Right atrium auricular region (tissue), 2 donors: ENCODE measurements at places on chromosomes 11 and 22. TPM values are rescaled to one million over a fixed set of nuclear protein-coding genes. Genes with fewer than 3 reads are reported as not detected.

DNA sequence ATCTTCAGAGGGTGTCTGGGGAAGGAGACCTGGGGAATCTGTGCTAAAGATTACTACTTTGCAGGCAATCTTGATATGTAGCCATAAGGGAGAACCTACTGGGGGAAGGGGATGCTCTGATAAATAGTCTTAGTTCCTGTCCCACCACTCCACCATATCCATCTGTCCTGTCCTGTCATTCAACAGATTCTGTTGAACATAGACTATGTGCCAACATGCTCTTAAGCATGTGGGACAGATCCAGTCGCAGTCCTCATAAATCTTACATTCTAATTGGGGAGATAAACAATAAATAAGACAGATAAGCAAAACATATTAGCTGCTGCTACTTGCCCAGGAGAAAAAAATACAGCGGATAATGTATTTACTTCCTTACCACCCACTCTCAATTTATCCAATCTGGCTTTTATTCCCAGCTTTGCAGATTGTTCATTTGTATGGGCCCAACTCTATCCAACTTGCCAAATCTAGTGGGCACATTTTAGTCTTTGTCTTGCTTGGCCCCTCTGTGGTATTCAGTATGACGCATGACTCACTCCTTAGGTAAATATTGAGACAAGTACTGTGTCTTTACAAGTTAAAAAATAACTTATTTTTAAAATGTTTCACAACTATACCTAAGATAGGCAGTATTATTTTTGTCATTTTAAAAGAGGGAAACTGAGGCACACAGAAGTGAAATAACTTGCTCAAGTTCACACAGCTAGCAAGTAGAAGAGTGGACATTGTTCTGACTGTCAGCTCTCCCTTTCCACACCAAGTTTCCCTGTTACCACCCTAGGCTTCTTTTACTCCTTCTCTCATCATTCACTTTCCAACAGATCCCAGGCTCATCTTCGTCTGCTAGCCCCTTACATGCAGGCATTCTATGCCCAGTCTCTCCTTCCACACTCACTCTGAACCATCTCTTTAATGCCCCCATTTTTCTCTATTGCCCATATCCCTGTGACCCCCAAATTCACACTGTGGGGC lies 133.6 kb upstream of the SESN3 start:
- no peaks in the 10 kb centered on the region for H3K27me3 ChIP-seq
- no peaks in the 10 kb centered on the region for H3K4me1 ChIP-seq
- H3K36me3 ChIP-seq, result no peaks in the 10 kb centered on the region
- no peak overlapping the region for H3K4me3 ChIP-seq

DNA sequence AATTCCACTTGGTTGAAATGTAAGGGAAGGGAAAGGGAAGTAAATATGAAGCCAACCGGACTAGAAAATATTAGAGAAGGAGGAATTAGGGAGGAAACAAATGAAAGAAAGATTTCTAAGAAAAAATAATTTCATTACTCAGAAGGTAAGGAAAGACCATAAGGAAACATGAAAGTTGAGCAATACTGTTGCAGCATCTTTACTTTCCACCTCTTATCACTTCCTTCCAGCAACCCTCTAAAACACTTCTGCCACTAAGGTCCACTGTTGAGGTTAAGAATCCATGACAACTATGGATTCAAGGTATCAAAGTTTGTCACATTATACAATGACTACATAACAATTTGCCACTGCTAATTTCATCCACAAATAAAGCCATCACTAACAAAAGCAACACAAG lies 308.6 kb downstream of the DLG2 start:
- H3K4me3 ChIP-seq, result no peak overlapping the region
- no peak for DNase-seq
- no peak overlapping the region for H3K27ac ChIP-seq
- H3K27me3 ChIP-seq, result no peaks in the 10 kb centered on the region
- H3K4me1 ChIP-seq, result no peaks in the 10 kb centered on the region
- no peaks in the 10 kb centered on the region for H3K36me3 ChIP-seq

DNA sequence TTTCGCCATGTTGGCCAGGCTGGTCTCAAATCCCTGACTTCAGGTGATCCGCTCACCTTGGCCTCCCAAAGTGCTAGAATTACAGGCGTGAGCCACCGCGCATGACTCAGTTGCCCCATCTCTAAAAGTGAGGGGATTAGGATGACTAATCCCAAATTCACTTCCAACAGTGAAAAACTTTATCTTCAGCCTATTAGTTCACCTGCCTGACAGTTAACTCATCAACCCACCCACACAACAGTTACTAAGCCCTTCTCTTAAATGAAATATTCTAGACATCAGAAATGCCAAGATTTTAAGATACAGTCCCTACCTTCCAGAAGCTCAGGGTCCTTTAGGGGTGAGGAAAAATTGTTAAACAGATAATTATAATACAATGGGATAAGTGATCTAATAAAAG lies 2.0 kb upstream of the ANKRD42 start:
- no peak for DNase-seq
- H3K27me3 ChIP-seq, result no peaks in the 10 kb centered on the region
- no peak overlapping the region for H3K27ac ChIP-seq

- DNase-seq, result no peak
- H3K27me3 ChIP-seq, result no peaks in the 10 kb centered on the region
- H3K27ac ChIP-seq, result no peak overlapping the region
- no peaks in the 10 kb centered on the region for H3K4me1 ChIP-seq
Observed at GRCh38 chr11:17217401-17217800, 9.6 kb upstream of the PIK3C2A start.

- peaks cover 3% of the 10 kb centered on the region for H3K36me3 ChIP-seq
- peaks cover 64% of the 10 kb centered on the region for H3K4me1 ChIP-seq
- H3K4me3 ChIP-seq, result no peak overlapping the region
- H3K27ac ChIP-seq, result peak overlapping the region; percentile 2
Observed at GRCh38 chr11:44770401-44770800, 43.6 kb downstream of the TSPAN18 start.

DNA sequence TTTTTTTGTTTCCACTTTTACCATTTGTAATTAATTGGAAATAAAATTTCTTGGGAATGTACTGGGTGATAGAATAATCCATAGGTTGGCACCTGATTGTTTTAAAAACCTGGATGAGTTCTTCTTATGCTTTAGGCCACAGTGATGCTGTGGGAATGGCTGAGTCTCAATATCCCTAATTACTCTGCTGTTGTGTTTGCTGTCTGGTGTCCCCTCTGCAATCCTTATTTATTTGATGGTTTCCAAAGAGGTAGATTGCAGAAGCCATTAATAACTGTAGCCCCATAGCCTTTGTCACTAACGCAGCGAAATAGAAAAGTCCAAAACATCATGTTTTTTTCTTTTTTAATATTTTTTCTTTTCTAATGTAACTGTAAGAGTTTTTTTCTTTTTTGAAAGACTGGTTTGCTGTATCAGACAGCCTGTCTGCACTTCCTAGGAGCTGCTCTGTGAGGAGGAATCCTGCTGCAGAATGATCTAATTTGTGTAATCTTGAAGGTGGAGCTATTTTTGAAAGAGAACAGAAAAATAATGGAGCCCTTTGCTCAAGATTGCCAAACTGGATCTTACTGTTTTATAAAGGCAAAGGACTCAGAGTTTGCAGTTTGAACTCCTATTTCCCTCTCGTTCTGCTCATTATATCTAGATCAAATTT lies 14.9 kb downstream of the PACS1 start:
- DNase-seq, result no peak
- H3K4me3 ChIP-seq, result no peak overlapping the region
- peak overlapping the region; percentile 45 for H3K27ac ChIP-seq
- no peaks in the 10 kb centered on the region for H3K27me3 ChIP-seq
- peaks cover 48% of the 10 kb centered on the region for H3K4me1 ChIP-seq
- no peaks in the 10 kb centered on the region for H3K36me3 ChIP-seq

- H3K36me3 ChIP-seq, result no peaks in the 10 kb centered on the region
- H3K4me1 ChIP-seq, result peaks cover 16% of the 10 kb centered on the region
- H3K4me3 ChIP-seq, result no peak overlapping the region
- no peak for DNase-seq
- no peak overlapping the region for H3K27ac ChIP-seq
Observed at GRCh38 chr11:123404676-123405075, 25.4 kb upstream of the GRAMD1B start.

- no peaks in the 10 kb centered on the region for H3K36me3 ChIP-seq
- H3K4me1 ChIP-seq, result no peaks in the 10 kb centered on the region
- no peak for DNase-seq
- H3K27me3 ChIP-seq, result no peaks in the 10 kb centered on the region
- H3K27ac ChIP-seq, result no peak overlapping the region
Observed at GRCh38 chr11:107573438-107573837, 7.9 kb upstream of the ALKBH8 start.

- H3K36me3 ChIP-seq, result no peaks in the 10 kb centered on the region
- no peak overlapping the region for H3K4me3 ChIP-seq
- no peak overlapping the region for H3K27ac ChIP-seq
- DNase-seq, result no peak
- H3K4me1 ChIP-seq, result peaks cover 6% of the 10 kb centered on the region
- no peaks in the 10 kb centered on the region for H3K27me3 ChIP-seq
Observed at GRCh38 chr11:3202759-3203158, 15.9 kb downstream of the MRGPRG start.

GRCh38 chr22:47816121-47816862 lies 1053.8 kb downstream of the TBC1D22A start:
- H3K4me1 ChIP-seq, result no peaks in the 10 kb centered on the region
- H3K36me3 ChIP-seq, result no peaks in the 10 kb centered on the region
- no peaks in the 10 kb centered on the region for H3K27me3 ChIP-seq

GRCh38 chr22:31730344-31730711 lies 19.6 kb downstream of the PRR14L start:
- H3K36me3 ChIP-seq, result no peaks in the 10 kb centered on the region
- H3K4me1 ChIP-seq, result peaks cover 4% of the 10 kb centered on the region
- H3K27ac ChIP-seq, result no peak overlapping the region
- no peak for DNase-seq

DNA sequence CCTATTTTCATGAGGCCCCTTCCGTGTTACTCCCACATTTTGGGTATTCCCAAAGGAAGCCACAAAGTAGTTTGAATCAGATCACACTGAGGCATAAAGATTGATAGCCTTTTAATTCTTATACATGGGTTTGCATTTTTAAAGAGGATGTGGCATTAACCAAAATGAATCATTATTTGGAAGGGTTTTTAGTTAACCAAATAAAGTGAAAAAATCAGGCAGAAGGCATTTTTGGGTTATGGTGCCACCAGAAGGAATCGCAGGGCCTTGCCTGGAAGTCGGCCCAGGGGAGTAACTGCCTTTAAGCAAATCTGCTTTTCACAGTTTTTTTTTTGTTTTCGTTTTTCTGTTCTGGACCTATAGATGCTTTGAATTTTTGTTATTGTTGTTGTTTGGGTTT lies 55.4 kb downstream of the HSD17B12 start:
- no peaks in the 10 kb centered on the region for H3K27me3 ChIP-seq
- H3K4me3 ChIP-seq, result no peak overlapping the region
- no peaks in the 10 kb centered on the region for H3K4me1 ChIP-seq
- peaks cover 8% of the 10 kb centered on the region for H3K36me3 ChIP-seq
- no peak for DNase-seq

GRCh38 chr22:26952451-26953011 lies 295.1 kb downstream of the MIAT start:
- no peaks in the 10 kb centered on the region for H3K27me3 ChIP-seq
- no peak overlapping the region for H3K4me3 ChIP-seq
- H3K36me3 ChIP-seq, result no peaks in the 10 kb centered on the region
- no peaks in the 10 kb centered on the region for H3K4me1 ChIP-seq

GRCh38 chr11:65501186-65501471 lies 2.3 kb downstream of the MALAT1 start:
- DNase-seq, result no peak
- no peaks in the 10 kb centered on the region for H3K27me3 ChIP-seq
- peaks cover 60% of the 10 kb centered on the region for H3K36me3 ChIP-seq
- peak overlapping the region; percentile 97 for H3K27ac ChIP-seq
- H3K4me3 ChIP-seq, result peak overlapping the region; percentile 79

GRCh38 chr11:72577271-72577721 lies 96.9 kb downstream of the PDE2A start:
- H3K27ac ChIP-seq, result no peak overlapping the region
- no peak for DNase-seq
- no peaks in the 10 kb centered on the region for H3K4me1 ChIP-seq
- H3K36me3 ChIP-seq, result peaks cover 8% of the 10 kb centered on the region
- no peak overlapping the region for H3K4me3 ChIP-seq
- H3K27me3 ChIP-seq, result no peaks in the 10 kb centered on the region

GRCh38 chr11:70402685-70403084 lies 4.4 kb downstream of the CTTN start:
- no peak overlapping the region for H3K27ac ChIP-seq
- H3K36me3 ChIP-seq, result peaks cover 28% of the 10 kb centered on the region
- DNase-seq, result no peak
- H3K27me3 ChIP-seq, result no peaks in the 10 kb centered on the region

DNA sequence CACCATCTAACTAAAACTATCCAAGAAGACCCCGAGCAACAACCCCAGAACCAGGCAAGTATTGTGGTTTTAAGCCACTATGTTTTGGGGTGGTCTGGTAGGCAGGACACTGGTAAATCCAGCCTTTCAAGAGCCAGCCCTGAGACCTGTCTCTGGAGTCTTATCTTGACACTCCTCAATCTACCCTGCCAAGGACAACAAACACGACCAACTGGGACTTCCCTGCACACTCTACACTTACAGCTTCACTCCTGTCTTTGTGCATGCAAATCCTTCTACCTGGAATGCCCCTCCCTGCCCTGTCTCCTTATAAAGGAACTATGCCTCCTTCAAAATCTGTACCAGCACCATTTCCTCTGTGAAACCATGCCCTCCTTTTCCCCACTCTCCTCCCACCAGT lies 107.3 kb downstream of the RPL27A start:
- no peak overlapping the region for H3K4me3 ChIP-seq
- H3K27me3 ChIP-seq, result no peaks in the 10 kb centered on the region
- peaks cover 52% of the 10 kb centered on the region for H3K4me1 ChIP-seq
- H3K36me3 ChIP-seq, result no peaks in the 10 kb centered on the region
- no peak overlapping the region for H3K27ac ChIP-seq
- no peak for DNase-seq

- H3K4me1 ChIP-seq, result no peaks in the 10 kb centered on the region
- H3K4me3 ChIP-seq, result peak within 1 kb of the TSS; percentile 93
Observed at GRCh38 chr11:33773987-33774735, at the start of gene FBXO3. Gene FBXO3, minus strand, starts transcription at chr11:33774520. Its CDS starts 23 bp downstream, at chr11:33774497.

GRCh38 chr11:2517386-2518064 lies 72.7 kb downstream of the KCNQ1 start:
- no peaks in the 10 kb centered on the region for H3K27me3 ChIP-seq
- DNase-seq, result no peak
- no peak overlapping the region for H3K4me3 ChIP-seq
- no peaks in the 10 kb centered on the region for H3K36me3 ChIP-seq
- H3K4me1 ChIP-seq, result peaks cover 40% of the 10 kb centered on the region

TBX10 gene
- total RNA-seq, result not detected

SLC43A1 gene
- 10.4 TPM for total RNA-seq

EHBP1L1 gene
- 20.5 TPM for total RNA-seq

MUC2 gene
- total RNA-seq, result not detected

SLC22A12 gene
- total RNA-seq, result not detected

GRM5 gene
- total RNA-seq, result not detected

RIN1 gene
- total RNA-seq, result 1.0 TPM

KLHDC7B gene
- not detected for total RNA-seq

FAM111B gene
- 0.20 TPM for total RNA-seq

ELFN2 gene
- not detected for total RNA-seq

OR2AG2 gene
- not detected for total RNA-seq

APOA4 gene
- not detected for total RNA-seq

TNNT3 gene
- total RNA-seq, result 12.8 TPM
